HT-29 (cell line): ENCODE measurements at places on chromosomes 6 and 20. TPM values are rescaled to one million over a fixed set of nuclear protein-coding genes. Genes with fewer than 3 reads are reported as not detected.

GRCh38 chr20:17708675-17709360, 9.1 kb downstream of the BANF2 start:
- no peak for DNase-seq

- DNase-seq, result no peak
These were observed 104.8 kb downstream of the NCOA3 start for GRCh38 chr20:47606414-47606982.

DNA sequence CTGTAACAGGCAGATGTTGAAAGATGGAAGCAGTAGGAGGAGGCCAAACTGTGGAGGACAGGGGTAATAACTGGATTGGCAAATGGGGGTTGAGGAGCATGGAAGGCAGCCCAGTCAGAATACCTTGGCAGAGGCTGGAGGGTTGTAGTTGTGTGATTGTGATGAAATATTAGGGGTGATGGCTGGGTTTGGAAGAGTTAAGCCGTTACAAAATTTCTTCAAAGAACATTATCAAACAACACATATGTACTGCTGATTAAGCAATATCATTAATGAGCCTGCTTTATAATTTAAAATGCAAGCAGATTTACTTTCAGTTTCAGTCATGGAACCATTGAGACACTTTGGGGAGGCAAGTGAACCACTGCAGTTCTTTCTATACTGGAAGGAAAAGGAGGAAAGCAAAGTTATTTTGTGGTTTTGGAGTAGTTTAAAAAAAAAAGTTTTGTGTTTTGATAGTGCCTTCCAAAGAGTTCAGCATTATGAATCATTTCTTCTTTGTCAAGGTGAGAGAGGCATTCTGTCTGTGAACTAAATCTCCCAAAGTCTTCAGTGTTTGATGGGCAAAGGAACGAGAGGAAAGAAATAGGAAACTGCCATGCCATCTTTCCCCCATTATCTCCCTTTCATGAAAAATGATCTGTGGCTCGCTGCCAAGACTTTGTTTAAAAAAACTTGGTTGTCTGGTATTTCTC, 20.7 kb downstream of the FOXO3 start:
- DNase-seq, result no peak

DNA sequence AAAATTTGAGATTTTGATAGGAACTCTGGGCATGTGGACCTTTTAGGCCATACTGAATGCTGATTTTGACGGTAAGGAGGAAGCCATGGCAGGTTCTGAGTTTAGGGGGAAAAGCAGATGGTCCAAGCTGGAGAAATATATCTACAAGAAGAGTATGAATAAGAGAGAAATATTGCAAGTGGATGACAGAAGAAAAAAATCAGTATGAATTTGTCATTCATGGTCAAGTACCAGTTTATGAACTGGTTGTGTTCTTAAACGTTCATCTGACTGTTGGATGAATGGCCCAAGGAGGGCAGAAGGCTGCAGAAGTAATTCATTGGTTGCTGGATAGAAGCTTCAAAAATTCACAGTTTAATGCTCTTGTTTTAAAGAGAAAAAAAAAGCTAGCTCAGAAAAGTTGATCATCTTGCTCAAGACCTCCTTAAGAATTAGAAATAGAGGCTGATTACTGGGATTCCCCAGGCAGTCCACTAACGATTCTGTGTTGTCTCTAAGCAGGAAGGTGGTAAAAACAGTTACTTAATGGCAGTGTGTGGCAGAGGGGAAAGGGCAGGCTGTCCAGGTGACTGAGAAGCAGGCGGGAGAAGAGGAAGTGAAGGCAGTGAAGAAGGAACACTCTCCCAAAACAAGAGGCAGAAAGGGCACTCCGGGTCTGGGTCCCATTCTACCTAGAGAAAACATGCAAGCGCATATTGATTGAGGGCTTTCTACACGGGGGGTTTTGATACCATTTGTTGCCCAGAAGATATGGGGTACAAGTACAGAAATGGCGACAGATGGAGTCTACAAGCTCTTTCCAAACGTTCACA, 2.0 kb upstream of the DUSP22 start:
- no peak for DNase-seq

DNA sequence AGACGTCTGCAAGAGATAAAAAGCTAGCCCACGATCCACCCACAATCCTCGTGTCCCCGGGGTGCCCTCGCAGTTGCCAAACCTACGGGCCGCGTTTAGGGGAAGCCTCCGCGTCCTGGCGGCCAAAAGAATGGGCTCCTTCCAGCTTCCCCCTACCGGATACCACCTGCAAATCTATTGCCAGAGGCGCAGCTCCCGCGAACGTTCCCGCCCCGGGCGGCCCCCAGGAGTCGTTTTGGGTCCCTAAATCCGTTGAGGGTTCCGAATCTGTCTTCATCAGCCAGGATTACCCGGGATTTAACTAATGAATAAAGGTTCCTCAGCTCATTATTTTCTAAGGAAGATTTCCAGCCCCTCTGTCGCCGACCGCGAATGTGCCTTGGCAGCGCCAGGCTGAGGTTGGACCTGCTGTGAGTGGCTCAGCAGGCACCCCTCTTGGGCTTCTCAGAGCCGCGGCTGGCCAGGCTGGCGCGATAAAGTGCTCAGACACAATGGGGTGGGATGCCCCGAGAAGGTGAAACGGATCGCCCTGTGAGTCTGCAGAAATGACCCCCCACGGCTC, 2.8 kb upstream of the VSX1 start:
- DNase-seq, result no peak

- DNase-seq, result no peak
These were observed 381.6 kb downstream of the LAMA2 start for GRCh38 chr6:129264480-129265045.

- DNase-seq, result no peak
These were observed 13.1 kb downstream of the PKIB start for GRCh38 chr6:122623279-122623678.

- DNase-seq, result no peak
These were observed 5.9 kb downstream of the ZNF292 start for GRCh38 chr6:87161299-87161698.

DNA sequence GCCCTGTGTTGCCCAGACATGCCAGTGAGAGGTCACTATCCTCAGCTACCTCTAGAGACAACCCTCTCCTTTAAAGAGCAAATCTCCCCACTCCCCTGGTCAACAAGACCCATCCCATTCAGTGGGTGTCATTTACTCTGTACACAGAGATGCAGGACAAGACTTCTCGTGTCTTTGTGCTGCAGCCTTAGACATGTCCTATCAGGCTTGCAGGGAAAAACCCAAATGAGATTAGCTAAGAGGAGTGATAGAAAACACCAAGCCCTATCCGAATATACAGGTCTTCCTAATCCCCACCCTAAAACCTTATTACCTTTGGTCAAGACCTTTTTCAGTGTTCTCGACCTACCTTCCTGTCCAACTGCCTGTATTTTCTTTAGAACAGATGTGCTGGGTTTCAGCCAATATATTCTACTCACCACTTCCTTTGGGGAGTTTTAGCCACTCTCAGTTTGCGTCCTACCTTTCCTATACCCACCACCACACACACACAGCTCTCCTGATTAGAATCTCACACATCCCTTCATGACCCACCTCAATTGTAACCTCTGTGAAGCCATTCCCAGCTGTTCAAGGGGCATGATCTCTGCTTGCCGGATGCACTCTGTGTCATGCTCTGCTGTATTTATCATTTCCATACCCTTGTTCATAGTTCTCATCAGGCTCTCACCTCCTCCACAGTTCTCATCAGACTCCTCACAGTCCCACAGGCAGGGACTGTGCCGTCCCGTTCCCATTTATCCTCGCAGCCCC, 39.7 kb downstream of the TRAM2 start:
- no peak for DNase-seq

GRCh38 chr6:125957845-125958244, 1.3 kb downstream of the HINT3 start:
- peak; percentile 57 for DNase-seq

GRCh38 chr6:44342489-44342888, at the start of gene SPATS1:
TSS of gene SPATS1 (plus strand) at chr6:44342650. CDS start at chr6:44343096, 446 bp downstream.
- DNase-seq, result no peak

DNA sequence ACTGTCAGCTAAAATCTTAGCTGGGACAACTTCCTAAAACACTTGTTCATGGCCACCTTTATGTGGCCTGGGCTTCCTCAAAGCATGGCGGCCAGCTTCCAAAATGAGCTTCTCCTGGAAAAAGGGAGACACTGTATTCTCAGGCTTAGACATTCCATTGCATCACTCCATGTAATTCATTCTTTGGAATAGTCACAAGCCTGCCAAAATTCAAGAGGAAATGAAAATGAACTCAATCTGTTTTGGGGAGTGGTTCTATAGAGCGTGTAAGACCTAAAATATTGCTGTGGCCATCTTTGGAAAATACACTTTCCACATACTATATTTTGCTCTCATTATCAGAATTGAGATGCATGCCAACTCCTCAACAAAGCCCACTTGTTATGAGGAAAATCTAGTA, 687.0 kb downstream of the KIF16B start:
- DNase-seq, result no peak

DNA sequence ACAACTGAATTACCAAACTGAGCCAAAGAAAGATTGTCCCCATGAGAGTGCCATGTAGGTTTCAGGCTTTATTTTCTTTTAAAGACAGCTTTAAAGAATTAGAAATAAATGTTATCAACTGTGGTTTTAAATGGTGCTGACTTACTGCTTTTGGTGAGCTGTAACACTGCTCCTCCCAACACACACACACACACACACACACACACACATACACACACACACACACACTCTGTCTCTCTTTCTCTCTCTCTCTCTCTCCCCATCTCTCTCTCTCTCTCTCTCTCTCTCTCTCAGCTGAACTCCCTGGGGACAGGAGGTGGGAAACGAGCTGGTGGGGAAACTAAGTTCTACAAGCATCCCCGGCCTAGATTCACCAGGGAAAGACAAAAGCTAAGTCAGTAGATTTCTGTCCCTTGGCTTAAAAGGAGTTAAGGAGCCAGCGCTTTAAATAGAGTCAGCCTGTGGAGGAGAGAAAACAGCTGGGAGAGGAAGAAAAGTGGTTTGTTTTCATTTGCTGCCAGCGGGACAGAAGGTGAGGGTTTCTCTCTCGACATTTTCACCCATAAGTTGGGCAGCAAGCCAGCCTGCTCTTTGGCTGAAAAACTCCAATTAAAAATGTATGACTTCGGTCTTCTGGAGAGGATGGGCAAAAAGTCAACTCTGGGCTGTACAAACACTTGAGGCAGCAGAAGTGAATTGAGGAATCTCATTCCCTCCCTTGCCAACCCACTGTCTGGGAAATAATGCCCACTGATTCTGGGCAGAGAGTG, 27.4 kb downstream of the CBLN4 start:
- no peak for DNase-seq

GRCh38 chr6:14732844-14733757, 512.8 kb upstream of the JARID2 start:
- DNase-seq, result peak; percentile 22

DNA sequence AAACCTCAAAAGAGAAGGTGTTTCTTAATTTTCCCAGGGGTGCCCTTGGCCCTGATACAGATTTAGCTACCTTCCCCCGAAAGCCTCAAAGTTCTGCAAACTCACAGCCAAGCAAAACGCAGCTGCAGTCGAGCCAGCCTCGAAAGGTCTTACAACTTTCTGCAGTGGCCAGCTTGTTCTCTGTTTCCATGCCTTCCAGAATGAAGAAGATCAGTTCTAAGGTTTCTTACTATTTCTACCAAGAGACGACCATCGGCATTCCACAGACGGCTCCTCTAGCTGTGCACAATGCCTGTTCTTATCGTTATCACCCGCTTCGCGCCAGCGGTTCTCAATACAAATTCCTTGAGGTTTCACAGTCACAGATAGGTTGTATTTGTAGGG, 28.5 kb upstream of the CCR6 start:
- DNase-seq, result no peak

GRCh38 chr6:53581856-53582255, 37.0 kb upstream of the GCLC start:
- no peak for DNase-seq

- no peak for DNase-seq
These were observed 253 bp upstream of the SNPH start for GRCh38 chr20:1265916-1266166.

DNA sequence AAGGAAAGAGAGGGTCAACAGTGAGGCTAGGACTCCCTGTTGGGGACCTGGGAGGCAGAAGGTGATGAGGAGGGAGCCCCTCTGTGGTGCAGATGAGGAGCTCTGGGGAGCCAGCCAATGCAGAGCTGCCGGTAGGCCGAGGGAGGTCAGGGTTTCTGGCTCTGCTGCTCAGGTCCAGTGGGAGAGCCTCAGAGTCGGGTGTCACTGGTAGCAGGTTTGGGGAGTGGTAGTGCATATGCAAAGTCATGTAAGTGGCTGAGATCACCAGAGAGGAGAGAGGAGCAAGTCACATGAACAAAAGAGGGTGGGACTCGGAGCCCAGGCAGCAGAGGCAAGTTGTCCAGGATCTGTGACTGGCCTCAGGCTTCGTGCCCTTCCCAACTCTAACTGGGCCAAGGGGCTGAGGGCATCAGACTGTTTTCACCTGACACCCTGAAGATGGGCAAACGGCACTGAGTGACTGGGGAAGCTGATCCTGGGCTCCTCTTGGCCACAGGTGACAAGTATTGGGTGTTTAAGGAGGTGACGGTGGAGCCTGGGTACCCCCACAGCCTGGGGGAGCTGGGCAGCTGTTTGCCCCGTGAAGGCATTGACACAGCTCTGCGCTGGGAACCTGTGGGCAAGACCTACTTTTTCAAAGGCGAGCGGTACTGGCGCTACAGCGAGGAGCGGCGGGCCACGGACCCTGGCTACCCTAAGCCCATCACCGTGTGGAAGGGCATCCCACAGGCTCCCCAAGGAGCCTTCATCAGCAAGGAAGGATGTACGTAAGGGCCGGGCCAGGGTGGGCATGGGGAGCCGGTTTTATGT, 6.6 kb downstream of the MMP24OS start:
- no peak for DNase-seq

DNA sequence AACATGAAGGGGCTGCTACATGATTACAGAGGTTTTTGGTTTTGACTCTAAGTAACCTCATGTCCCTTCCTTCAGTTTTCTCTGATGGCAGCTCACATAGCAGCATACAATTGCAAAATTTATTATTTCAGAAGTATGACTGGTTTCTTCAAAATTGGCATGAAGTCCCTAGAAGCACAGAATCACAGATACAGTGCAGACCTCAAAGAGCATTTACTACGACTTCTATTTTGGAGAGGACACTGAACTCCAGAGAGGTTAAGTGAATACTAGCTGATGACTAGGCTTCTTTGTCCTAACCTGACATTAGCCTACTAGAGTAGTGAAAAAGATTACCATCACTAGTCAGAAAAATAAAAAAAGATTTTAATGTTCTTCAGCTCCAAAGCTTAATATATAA, 664.3 kb downstream of the RFPL4B start:
- DNase-seq, result no peak

- no peak for DNase-seq
These were observed 135.5 kb downstream of the MYLK4 start for GRCh38 chr6:2615251-2615650.

GRCh38 chr20:3766422-3767109, 987 bp downstream of the ADISSP start:
- no peak for DNase-seq

AHI1 gene
- total RNA-seq, result 5.1 and 9.1 TPM in 2 replicates

ASIP gene
- not detected in 2 replicates for total RNA-seq

FITM2 gene
- total RNA-seq, result 4.5 and 6.7 TPM in 2 replicates

PNPLA1 gene
- total RNA-seq, result 0.23 and 0.38 TPM in 2 replicates

ARFGEF3 gene
- 8.7 and 10.0 TPM in 2 replicates for total RNA-seq

RNF217 gene
- total RNA-seq, result not detected in 2 replicates

SRSF12 gene
- total RNA-seq, result not detected in 2 replicates

OR12D3 gene
- total RNA-seq, result not detected in 2 replicates

BTBD3 gene
- total RNA-seq, result 20.3 and 26.7 TPM in 2 replicates
